Right cardiac atrium (tissue), 5 donors: ENCODE measurements at places on chromosomes 16 and 17. TPM values are rescaled to one million over a fixed set of nuclear protein-coding genes. Genes with fewer than 3 reads are reported as not detected.

GRCh38 chr17:79761894-79762589 is 15.9 kb upstream of the CBX2 start:
- no peak for DNase-seq

DNA sequence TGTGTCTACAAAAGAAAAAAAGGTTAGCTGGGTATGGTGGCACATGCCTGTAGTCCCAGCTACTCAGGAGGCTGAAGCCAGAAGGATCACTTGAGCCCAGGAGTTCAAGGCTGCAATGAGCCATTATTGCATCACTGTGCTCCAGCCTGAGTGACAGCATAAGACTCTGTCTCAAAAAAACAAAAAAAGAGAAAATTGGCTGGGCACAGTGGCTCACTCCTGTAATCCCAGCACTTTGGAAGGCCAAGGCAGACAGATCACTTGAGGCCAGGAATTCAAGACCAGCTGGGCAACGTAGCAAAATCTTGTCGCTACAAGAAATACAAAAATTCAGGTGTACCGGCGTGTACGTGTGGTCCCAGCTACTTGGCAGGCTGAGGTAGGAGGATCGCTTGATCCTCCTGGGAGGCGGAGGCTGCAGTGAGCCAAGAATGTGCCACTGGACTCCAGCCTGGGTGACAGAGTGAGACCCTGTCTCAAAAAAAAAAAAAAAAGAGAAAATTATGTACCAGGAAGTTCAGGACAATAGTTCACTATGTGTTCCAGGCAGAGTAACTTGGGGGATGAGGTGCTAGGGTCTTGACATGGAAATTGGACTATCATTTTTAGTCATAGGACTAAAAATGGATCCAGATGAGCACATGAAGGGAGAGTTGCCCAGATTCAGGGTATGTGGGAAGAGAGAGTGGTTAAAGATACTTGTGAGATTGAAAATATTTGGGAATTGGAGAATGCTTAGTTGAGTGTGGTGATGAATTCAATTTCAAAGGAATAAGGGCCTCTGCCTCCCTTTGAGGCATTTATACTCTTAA is 11.0 kb downstream of the ALDH3A2 start:
- DNase-seq, result no peak

PDE6G gene
- not detected for total RNA-seq

DHRS7C gene
- total RNA-seq, result 222 TPM

DNA sequence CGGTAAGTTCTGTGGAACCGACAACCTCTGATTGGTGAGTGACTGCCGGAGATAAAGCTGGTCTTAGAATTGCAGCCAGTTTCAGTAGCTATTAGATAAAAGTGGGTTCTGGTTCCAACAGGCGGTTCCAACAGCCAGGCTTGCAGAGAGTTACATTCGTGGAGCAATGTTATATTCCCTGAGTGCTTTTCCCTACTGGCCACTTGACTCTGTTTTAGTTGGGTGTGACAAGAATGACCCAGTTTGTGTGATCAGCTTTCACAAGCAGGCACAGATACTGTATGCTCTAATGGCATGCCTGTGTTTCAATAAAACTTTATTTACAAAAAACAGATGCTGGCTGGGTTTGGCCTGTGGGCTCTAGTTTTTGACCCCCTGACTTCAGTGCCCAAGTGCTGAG is 196.6 kb downstream of the SNX29 start:
- DNase-seq, result no peak

PLEKHH3 gene
- total RNA-seq, result 14.4 TPM

CX3CL1 gene
- 14.2 TPM for total RNA-seq
